ENCODE measurements at places on chromosomes 12 and 14. TPM values are rescaled to one million over a fixed set of nuclear protein-coding genes. Genes with fewer than 3 reads are reported as not detected.

MYH6 gene
- total RNA-seq: 0.50 TPM

PLEKHA5 gene
- total RNA-seq: 29.4 TPM

LRP1-AS gene
- 0.81 TPM for total RNA-seq

LALBA gene
- total RNA-seq: not detected

FOXM1 gene
- total RNA-seq: 1.2 TPM

ADGRD1 gene
- total RNA-seq: 0.71 TPM

GRCh38 chr12:96438330-96438729 lies 38.1 kb upstream of the CDK17 start:
- ATAC-seq: peak; percentile 21

DNA sequence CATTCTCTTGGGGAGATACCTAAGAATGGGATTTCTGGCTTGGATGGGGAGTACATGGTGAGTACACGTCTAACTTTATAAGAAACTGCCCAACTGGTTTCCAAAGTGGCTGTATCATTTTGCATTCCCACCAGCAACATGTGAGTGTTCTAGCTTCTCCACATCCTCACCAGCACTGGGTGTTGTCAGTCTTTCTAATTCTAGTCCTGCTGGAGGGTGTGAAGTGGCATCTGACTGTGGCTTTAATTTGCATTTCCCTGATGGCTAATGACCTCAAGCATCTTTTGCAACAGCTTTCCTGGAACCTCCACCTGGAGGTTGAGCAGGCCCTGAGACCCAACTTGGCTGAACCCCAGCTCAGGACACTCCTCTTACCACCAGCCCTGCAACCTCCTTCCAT lies 17.8 kb downstream of the SELPLG start:
- no peak for ATAC-seq

GRCh38 chr12:123121670-123122069 lies 29.2 kb downstream of the PITPNM2 start:
- no peak for ATAC-seq

DNA sequence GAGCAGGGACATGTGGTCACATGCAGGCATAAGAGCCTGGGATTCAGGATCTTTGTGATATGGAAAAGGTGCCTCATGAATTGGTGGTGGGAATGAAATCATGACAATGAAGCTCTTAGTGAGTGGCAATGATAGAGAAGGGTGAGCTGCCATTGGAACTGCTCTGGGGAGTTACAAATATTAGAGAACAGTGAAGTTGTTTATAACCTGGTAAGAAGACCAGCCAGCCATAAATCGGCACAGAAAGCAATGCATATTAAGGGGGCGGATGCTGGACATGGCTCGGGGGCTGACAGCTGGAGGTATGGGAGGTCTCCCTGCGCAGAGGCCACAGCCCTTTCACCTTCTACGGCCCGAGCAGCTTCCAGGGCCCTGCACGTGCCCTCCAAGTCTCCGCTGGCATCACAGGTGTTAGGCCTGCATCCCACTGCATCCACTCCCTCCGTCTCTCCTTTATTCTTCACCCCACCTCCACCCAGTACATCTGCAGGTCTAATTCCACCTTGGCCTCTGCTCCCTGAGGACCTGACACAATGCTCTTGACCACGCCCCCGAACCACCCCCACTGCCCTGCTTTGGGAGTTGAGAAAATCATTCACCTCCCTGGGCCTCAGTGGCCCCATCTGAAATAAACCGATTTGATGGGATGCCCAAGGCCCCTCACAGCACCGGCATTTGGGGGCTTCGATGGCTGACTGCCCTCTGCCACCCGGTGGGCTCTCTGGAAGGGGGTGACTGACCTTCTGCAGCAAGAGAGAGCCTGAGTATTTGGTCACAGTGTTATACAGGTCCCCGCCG lies 4.1 kb downstream of the CACNA2D4 start:
- no peak for ATAC-seq

DNA sequence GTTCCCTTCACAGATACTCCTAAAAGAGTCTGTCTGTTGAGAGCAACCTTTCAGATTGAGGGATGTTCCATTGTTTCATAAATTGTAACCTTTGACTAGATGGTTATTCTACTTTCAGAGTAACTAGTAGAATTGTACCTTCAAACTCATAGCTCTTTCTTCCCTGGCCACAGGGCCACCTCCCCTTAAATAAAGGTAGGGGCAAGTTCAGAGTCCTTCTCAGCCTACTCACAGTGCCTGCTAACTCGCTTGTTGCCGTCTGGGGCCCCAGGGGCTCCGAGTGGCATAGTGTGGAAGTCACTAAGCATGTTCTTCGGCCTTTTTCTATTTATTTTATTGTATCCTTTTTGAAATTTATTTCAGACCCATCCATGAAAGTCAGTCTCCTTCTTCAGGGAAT lies 250.4 kb downstream of the ALX1 start:
- no peak for ATAC-seq

- ATAC-seq: no peak
Observed at GRCh38 chr12:126385785-126386184, 1320.5 kb downstream of the AACS start.

DNA sequence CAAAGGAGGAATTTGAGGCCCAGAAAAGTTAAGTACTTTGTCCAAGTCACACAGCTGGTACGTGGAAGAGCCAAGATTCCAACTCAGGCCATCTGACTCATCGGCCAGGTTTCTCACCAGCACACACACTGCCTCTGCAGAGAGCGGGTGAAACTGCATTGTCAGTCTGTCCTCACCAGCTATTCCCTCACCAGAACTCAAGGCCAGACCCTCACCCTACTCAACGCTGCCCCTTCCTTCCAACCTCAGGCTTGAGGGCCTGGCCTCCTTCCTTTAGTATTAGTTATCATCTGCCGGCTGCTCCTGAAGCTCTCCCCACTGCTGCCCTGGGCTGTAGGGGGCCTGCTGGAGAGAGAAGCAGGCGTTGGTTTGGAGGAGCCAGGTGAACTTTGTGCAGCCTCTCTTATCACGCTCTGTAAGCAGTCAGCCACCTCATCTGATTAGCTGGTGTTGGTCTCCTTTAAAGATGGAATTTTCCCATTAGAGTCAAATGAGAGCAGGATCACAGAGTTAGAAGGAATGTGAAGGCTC lies 16.6 kb upstream of the PLEK2 start:
- ATAC-seq: no peak

GRCh38 chr14:68284333-68284732 lies 464.8 kb downstream of the RAD51B start:
- no peak for ATAC-seq

GRCh38 chr12:58496411-58497190 lies 423.7 kb downstream of the LRIG3 start:
- ATAC-seq: no peak

DNA sequence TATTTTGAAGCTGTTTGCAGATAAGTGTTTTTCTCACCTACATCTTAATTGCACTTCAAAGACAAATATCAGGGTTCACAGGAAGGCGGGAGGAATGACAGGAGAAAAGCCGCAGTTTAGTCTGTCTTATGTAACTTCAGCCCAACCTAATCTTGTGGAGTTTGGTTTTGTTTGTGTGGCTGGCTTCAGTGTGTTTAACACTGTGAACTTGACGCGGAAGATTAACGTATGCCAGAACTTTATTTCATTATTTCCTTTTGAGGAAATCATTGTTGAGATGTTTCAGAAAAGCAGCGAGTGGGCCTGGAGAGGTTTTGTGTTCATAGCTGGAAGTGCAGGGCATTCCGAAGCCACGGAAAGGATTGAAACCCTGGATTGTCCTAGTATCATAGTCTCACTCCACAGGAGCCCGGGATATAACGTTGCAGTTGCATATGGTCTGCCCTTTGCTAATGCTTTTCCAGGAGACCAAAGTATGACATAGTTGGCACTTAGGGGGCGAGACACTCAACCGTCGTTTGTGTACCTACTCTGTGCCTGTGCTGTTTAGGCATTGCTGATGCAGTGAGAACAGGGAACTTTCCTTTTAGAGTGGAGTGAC lies 2.0 kb downstream of the PELI2 start:
- no peak for ATAC-seq

DNA sequence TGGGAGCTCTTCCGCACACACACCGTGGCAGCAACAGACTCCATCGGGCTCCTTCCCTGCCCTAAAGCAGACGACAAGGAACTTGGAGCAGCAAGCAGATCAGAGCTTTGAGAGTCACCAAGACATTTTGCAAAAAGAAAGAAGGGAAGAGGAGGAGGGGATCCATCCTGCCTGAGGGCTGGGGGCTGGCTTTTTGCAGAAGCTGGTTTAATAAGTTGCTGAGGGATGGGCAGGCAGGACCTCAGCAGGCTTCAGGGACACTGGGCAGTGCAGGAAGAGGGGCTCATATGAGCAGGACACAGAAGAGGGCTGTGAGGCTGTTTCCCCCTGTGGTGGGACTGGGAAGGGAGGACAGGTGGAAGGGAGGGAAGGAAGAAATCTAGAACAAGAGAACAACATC lies 133.4 kb upstream of the GSC start:
- no peak for ATAC-seq

- peak; percentile 78 for ATAC-seq
Observed at GRCh38 chr12:90499795-90500194, 455.2 kb downstream of the CCER1 start.

DNA sequence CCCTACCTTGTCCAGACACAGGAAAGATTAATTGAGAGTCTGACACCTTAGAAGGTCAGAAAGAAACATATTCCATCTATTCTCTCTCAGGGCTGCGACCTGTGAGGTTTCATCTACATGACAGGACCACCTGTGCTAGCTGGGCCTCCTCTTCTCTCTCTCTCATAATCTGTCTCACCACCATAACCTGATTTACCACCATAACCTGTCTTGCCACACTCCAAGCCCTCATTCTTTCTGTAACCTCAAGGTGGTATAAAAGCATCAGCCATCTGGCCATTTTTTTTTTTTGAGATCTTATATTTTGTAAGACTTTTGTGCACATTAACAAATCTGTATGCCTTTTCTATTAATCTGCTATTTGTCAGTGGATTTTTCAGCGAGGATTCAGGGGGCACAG lies 75.5 kb downstream of the ACADS start:
- ATAC-seq: no peak

GRCh38 chr14:75363570-75364227 lies 64.1 kb upstream of the JDP2 start:
- ATAC-seq: no peak

DNA sequence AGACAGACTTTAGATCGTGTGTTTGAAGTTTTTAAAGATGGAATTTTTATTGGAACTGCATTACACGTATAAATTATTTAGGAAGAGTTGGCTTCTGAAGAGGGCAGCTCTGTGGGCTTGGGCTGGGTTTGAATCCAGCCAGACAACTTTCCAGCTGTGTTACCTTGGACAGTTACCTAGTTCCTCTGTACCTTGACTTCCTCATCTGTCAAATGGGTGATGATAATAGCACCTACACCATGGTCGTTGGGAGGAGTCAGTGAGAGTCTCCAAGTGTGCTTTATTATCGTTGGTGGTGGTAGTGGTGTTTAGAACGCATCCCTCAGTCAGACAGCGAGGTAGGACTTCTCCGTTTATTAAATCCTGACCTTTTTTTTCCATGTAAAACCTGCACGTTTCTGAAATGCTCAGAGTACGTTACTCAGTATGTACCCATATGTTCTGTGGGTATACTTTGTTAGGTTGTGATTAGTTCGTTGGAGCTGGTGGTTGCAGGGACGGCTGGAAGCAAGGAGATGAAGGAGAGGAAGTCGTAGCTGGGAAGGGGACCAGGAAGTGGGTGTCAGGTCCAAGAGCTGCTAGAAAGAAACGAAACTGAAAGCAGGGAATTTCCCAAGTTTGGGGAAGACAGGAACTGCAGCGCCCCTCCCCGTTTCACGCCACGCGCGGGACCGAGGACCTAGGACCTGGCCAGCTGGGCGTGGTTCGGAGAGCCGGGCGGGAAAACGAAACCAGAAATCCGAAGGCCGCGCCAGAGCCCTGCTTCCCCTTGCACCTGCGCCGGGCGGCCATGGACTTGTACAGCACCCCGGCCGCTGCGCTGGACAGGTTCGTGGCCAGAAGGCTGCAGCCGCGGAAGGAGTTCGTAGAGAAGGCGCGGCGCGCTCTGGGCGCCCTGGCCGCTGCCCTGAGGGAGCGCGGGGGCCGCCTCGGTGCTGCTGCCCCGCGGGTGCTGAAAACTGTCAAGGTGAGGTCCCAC lies at the start of gene OAS3:
Gene OAS3 (plus strand): TSS at position 734 of the 979 bp plus-strand sequence. CDS start 57 bp downstream, at position 791.
- ATAC-seq: peak; percentile 89

DNA sequence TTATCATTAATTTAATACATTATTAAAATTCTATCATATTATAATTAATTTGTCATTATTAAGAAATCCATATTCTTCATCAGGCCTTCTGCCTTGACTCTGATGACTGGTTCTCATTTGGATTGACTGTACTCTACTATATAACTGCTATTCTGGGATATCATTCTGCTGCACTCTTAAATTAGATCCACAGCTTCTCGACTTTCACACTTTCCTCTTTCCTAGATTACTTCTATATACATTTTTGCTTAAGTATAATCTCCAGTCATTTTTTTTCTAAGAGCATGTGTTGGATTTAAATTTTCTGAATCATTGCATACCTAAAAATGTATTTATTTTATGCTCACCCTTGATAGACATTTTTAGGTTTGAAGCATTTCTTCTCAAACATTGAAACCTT lies 12.4 kb downstream of the GRIP1 start:
- no peak for ATAC-seq

GRCh38 chr12:110102255-110102654 lies 21.9 kb upstream of the IFT81 start:
- no peak for ATAC-seq

GRCh38 chr12:110498984-110499706 lies 2.8 kb downstream of the VPS29 start:
- peak; percentile 2 for ATAC-seq

GRCh38 chr12:130933269-130933995 lies 20.3 kb upstream of the ADGRD1 start:
- no peak for ATAC-seq

GRCh38 chr12:40078266-40078665 lies 27.6 kb downstream of the SLC2A13 start:
- no peak for ATAC-seq

DNA sequence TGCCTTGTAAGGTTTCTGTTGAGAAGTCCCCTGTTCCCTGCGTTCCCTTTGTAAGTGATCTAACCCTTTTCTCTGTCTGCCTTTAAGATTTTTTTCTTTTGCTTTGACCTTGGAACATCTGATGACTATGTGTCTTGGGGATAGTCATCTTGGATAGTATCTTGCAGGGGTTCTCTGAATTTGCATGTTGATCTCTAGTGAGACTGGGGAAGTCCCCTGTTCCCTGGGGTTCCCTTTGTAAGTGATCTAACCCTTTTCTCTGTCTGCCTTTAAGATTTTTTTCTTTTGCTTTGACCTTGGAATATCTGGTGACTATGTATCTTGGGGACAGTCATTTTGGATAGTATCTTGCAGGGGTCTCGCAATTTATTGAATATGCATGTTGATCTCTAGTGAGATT lies 38.2 kb upstream of the TMX1 start:
- ATAC-seq: no peak

Measured in motor neuron (in vitro differentiated cells).